ENCODE measurements at places on chromosomes 4 and X.
A peak's percentile ranks its signal among the peaks of the same experiment; 100 is the strongest.

GRCh38 chr4:146095091-146095690 is 80.3 kb upstream of the LSM6 start:
- DNase-seq: peak; percentile 30

DNA sequence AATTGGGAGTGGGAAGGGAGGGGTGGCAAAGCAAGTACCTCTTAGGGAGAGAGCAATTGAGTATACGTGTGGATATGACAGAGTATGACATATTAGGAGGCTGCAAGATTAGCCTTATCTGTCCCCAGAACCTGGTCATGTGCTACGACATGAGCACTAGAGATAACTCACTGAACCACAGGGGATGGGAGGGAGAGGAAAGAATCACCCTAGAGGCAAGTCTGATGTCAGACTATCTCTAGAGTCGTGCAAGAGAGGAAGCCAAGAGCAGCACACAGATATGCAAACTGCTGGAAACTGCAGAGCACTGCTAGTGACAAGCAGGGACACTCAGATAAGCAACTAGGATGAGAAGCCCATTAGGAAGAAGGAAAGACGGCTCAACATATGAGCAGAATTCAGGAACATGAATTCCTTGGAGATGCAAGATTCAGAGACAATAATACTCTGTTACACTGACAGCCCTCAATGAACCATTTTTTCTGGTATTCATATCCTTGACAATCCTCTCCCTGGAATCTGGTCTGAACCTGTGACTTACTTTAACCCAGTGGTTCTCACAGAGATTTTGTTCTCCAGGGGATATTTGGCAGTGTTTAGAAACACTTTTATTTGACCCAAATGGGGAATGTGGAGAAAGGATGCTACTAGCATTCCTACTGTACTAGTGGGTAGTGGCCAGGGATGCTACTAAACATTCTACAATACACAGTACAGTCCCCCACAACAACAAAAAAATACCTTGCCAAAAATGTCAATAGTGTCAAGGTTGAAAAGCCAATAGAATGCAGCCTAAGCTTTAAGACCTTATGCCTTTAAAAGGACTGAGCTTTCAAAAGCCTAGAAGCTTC is 84.0 kb upstream of the BMP2K start:
- DNase-seq: no peak

DNA sequence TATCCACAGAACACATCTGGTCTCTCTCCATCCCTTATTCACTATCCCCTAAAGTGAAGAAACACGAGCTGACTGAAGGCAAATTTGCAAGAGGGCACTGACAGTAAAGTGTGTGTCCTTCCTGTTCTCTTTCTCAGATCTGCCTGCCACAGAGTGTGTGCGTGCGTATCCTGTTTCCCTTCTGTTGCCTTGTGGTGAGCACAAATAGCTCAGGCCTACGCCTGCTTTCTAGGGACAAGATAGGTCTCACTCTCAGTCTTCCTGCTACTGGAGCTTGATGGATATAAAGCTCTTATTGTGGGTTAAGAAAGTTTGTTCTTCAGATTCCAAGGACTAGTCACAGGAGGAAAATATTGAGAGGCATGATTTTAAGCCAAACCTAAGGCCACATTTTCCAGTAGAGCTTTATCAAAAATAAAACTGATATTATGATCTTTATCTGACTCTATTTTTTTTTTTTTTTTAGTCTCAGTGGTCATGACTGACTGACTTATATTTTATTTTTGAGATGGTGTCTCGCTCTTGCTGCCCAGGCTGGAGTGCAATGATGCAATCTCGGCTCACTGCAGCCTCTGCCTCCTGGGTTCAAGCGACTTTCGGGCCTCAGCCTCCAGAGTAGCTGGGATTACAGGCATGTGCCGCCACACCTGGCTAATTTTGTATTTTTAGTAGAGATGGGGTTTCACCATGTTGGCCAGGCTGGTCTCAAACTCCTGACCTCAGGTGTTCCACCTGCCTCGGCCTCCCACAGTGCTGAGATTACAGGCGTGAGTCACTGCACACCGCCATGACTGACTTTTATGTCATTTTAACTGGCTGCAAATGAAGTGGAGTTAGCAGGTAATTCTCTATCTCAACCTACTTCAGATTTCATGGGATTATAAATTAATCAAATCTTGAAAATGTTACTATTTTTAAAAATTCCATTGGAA is 140.3 kb upstream of the SH3RF1 start:
- no peak for DNase-seq

GRCh38 chr4:139304920-139305319 is 2.6 kb upstream of the NDUFC1 start:
- DNase-seq: no peak

DNA sequence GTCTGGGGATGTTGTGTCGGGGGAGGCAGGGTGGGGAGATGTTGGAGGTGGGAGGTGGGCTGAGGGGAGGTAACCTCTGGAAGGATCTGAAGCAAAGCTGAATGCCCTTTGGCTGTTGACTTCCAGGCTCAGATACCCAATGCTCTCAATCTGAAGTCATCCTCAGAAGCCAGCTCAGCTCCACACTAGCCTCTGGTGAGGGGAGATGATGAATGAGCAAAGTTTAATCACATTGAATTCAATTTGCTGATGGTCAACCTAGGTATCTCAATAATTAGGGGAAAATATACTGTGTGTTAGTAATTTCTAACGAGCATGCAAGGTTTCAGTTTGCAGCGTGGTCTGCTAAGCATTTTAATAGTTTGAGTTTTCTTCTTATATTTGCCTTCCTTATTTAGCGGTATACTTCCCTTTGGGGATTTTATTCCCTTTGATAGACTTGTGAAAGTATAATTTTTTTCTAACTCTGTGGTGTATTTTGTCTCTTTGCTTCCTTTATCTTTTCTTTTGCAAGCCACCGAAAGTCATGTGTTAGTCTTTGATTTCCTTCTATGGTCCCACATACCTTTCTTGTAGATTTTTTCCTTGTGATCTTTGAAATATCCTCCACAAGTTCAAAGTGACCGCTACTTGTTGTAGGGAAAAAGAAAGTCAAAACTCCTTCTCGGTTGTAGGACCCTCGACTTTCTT is 146.3 kb upstream of the LEF1 start:
- no peak for DNase-seq

- no peak for DNase-seq
These were observed 168.2 kb downstream of the DCTD start for GRCh38 chr4:182748949-182749348.

DNA sequence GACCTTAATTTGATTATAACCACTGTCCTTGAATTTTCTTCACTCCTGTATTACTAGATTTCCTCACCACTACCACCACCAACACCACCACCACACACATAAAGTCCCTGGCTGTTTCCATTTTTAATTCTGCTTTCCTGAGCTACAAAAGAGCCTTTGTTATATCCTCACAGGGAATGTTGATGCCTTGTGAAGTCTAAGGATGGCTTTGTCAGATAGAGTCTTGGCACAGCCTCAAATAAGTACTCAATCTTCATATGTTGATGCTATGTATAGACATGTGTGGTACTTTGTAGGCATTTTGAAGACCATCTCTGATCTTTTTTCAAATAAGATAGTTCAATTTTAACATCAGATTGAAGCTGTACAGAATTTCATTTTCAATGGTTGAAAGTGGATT is 1016.7 kb upstream of the LCORL start:
- no peak for DNase-seq

GRCh38 chr4:113524096-113524495 is 237.4 kb downstream of the CAMK2D start:
- no peak for DNase-seq

- DNase-seq: no peak
These were observed 24.9 kb downstream of the IGFBP7 start for GRCh38 chr4:57085278-57085677.

DNA sequence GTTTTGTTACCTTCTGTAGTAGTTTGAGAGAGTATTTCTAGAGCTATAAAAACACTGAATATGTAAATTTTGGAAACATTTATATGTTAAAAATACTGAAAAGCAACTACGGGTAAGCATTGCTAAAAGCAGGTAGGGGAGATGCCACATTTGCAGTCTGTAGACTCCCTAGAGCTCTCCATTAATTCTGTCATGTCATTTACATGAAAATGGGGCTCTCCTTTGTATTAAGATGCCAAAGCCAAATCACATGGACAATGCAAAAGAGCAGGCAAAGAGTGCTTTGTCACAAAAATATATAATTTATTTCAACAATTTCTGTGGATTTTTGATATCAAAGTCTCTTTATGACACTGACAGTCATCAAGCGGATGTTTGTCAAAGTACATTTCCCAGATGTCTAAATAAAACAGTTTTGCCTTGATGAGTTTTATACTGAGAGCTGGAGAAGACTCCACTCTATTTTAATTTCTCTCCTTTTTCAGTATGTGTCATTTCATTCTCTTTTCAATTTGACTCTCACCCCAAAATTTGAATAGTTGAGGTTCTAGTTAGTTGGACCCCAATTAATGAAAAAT is 51.8 kb downstream of the LDB2 start:
- DNase-seq: no peak

DNA sequence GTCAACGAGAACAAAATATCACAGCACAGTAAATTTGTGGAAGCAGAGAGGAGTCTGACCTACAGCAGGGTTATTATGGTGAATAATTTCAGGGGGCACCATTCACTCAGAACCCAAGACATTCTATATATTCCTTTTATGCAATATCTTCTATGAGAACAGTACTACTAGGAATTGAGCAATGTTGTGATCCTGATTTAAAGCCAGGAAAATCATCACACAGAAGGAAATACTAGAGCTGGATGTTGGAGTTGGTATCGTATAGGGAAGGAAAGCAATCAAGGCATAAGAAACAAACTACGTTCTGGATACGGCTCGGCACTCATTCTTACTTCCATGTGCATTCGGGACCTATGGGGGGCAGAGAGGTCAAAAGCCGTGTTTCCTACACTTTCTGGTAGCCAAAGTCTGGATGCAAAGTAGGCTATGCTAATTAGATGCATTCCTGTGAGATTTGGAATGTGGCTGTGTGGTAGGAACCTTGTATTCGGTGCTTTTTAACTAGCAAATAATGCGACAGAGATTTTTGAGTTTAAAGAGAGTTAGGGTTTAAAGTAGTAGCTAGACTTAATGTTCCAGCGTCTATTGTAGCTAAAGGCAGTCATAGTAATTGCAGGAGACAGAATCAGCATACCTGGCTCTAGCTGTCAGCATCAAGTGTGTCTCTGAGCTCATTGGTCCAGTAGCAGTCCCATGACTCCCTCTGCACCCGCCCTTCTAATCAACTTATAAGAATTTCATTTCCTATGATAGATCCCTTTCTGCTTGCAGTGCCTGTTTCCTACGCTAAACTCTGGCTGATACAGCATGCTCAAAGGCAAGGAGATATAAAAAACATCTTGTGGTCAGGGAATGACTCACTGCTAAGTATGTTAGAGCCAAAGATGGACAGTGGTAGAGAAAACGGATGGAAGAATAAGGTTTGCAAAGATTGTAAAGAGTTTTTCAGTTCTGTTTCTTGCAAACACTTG is 43.3 kb upstream of the PDGFC start:
- no peak for DNase-seq

DNA sequence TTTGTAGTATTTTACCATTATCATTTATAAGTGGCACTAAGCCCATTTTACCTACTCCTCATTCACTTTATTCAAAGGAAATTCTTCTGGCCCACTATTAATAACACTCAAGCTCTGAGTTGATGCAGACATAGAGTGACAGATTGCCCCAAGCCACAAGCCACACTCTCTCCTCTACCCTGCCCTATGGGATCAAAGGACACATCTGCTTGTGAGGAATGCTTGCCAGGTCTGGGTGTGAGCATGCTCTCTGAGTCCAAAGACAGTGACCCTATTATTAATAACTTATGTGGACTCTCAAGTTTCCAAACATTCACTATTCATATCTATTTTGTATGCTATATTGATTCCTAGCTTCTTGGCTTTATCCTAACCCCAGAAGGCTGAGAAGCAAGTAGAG is 18.5 kb downstream of the ETNPPL start:
- DNase-seq: no peak

DNA sequence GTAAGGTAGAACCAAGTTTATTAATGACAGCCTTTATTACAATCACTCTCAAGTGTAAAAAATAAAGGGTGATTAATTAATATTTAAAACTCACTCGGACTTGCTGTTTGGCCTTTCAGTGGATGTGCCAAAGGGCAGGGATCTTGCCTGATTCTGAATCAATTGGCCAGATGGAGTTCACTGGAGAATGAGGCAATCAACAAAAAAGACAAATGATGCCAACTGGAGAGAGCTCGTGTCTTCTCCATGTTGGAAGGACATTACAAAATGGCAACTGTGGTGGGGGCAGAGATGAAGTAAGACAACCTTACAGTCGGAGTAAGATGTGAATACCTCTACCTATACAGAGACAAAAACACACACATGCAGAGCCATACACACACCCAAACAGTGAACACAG is 188.0 kb downstream of the TSPAN5 start:
- no peak for DNase-seq

- no peak for DNase-seq
These were observed 424.6 kb downstream of the PABPC4L start for GRCh38 chr4:133776961-133777360.

All from tibial artery (tissue), 4 donors.